ENCODE measurements at places on chromosomes 1 and 21. TPM values are rescaled to one million over a fixed set of nuclear protein-coding genes. Genes with fewer than 3 reads are reported as not detected.

The DENND2C gene
- 18.8 TPM for total RNA-seq

The WNT4 gene
- 0.55 TPM for total RNA-seq

The CHIA gene
- 0.31 TPM for total RNA-seq

GRCh38 chr1:5747426-5748285 lies 244.6 kb downstream of the NPHP4 start:
- H3K27ac ChIP-seq: no peak overlapping the region
- no peaks in the 10 kb centered on the region for H3K27me3 ChIP-seq
- H3K4me3 ChIP-seq: no peak overlapping the region
- DNase-seq: no peak
- H3K4me1 ChIP-seq: no peaks in the 10 kb centered on the region
- no peaks in the 10 kb centered on the region for H3K36me3 ChIP-seq

DNA sequence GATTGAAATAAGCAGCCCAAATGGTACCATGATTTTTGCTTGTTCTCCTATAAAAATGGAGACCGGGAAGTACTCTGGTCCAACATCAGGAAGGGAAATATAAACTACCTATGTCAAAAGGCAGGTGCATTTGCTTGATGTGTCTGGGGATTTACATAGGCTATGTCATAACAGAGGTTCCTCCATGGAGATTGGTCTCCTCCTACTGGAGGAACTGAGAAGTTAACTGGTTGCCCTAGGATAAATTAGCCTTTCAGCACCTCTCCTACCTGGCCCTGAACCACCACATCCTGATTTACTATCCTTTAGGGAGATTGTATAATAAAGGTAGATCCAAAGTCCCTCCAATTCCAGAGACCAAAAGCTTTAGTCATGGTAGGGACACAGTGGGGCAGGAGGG lies 1109.3 kb upstream of the B3GALT2 start:
- H3K36me3 ChIP-seq: no peaks in the 10 kb centered on the region
- no peak overlapping the region for H3K4me3 ChIP-seq
- DNase-seq: no peak
- no peak overlapping the region for H3K27ac ChIP-seq
- no peaks in the 10 kb centered on the region for H3K4me1 ChIP-seq

DNA sequence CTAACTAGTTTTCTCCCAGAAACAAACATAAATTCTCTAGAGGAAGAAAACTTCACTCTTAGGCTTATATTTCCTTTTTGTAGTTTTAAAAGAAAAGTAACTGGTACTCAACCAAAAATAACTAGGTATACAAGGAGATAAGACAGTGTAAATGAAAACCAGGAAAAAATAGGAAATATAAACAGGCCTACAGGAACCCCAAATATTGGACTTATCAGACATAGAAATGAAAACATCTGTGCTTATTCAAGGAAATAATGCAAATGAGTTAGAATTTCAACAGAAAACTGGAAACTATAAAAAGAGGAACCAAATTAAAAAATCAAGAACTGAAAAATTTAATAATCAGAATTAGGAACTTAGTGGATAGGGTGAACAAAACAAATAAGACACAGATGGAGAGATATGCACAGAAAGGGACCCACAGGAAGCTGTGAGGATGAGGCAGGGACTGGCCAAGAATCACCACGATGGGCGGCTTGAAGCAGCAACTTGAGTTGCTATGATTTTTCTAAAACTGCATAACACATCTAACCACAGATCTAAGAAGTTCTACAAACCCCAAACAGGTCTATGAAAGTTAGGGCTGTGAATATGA lies 67.5 kb upstream of the ACTRT2 start:
- H3K27me3 ChIP-seq: no peaks in the 10 kb centered on the region
- no peaks in the 10 kb centered on the region for H3K4me1 ChIP-seq
- no peak overlapping the region for H3K27ac ChIP-seq
- H3K36me3 ChIP-seq: no peaks in the 10 kb centered on the region
- H3K4me3 ChIP-seq: no peak overlapping the region
- no peak for DNase-seq

GRCh38 chr21:41520560-41521442 lies 12.8 kb upstream of the TMPRSS2 start:
- H3K4me3 ChIP-seq: no peak overlapping the region
- no peaks in the 10 kb centered on the region for H3K4me1 ChIP-seq
- H3K27me3 ChIP-seq: no peaks in the 10 kb centered on the region
- DNase-seq: no peak

DNA sequence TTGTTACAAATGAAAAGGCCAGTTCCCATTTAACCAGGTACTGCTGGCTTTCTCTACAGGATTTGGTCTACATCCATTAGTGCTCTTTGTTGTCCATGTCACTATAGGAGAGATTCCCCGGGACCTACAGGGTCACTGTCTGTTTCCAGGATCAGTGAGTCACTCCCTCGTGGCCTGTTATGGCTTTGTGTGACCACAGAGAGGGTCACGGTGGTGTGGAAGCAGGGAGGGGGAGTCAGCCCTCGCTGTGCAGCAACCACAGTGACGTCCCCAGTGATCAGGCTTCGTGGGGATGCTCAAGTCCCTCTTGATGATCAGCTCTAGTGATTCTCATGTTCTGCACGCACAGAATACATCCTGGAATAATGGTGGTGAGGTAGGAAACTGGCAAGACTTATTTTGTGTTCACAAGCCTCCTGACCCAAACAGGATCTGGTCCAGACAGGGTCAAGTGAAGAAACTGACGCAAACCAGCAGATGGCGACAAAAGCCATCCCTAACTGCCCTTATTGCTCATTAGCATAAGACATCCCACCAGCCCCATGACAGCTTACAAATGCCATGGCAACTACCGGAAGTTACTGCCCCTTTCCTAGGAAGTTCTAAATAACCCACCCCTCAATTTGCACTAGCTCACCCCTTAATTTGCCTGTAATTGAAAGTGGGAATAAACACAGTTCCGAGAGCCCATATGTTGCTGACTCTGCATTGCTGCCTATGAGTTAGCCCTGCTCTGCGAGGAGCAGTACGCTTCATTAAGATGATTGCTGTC lies 98.5 kb downstream of the DISC1 start:
- H3K4me3 ChIP-seq: no peak overlapping the region
- no peak overlapping the region for H3K27ac ChIP-seq
- no peaks in the 10 kb centered on the region for H3K36me3 ChIP-seq
- peak; percentile 58 for DNase-seq

All from testis (tissue), 5 donors.